Activated CD4-positive, alpha-beta T cell treated with anti-CD3 and anti-CD28 coated beads, Interleukin-2, Interleukin-4, amounts not matched to agents 100 ng/mL and 50 ng/mL, durations not matched to agents 16 hours and 8 hours (primary cell): ENCODE measurements at places on chromosomes 12 and 14.

- DNase-seq = no peak
Measured at GRCh38 chr14:32468955-32469354, 139.9 kb downstream of the AKAP6 start.

DNA sequence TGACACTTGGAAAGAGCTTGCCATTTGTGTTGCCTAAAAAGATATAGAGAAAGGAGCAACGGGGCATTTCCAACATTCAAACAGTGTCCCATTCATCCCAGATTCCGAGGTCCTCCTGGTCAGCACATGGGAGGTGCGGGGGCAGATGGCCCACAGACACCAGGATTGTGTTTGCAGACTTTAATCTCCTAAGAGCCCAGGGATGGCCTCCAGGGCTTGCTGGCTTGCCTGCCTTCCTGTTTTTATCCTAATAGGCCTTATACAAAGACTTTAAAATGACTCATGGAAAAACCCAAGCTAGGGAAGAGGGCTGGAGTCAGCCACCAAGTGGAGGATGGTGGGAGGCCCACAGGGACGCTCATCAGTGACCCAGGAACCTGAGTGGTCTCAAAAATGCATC, 21.5 kb upstream of the FAM181A start:
- DNase-seq = no peak

GRCh38 chr14:96806836-96807235, 9.7 kb downstream of the VRK1 start:
- no peak for DNase-seq

- DNase-seq = peak; percentile 80
Measured at GRCh38 chr14:99518441-99519346, 37.5 kb downstream of the CCNK start.

DNA sequence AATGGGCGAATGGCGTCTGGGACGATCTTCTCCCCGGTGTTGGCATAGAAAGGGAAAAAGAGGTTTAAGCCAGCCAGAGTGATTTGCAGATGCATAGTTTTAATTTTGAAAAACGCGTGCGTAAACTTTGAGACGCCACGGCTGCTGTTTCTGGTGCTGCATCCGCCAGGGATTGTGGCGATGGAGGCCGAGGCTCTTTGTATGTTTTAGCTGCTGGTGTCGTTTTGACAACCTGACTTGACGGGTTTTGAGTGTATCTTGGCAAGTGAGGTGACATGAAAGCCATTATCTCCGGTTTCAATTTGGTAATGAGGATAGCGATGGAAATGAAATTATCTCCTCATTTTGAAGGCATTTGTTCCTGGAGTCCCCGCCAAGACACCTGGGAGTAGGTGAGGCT, 1.6 kb downstream of the PTGDR start:
- no peak for DNase-seq

- no peak for DNase-seq
Measured at GRCh38 chr14:101446387-101446969, 114.8 kb upstream of the DIO3 start.

GRCh38 chr14:39303115-39303514, 69.4 kb downstream of the MIA2 start:
- DNase-seq = no peak

DNA sequence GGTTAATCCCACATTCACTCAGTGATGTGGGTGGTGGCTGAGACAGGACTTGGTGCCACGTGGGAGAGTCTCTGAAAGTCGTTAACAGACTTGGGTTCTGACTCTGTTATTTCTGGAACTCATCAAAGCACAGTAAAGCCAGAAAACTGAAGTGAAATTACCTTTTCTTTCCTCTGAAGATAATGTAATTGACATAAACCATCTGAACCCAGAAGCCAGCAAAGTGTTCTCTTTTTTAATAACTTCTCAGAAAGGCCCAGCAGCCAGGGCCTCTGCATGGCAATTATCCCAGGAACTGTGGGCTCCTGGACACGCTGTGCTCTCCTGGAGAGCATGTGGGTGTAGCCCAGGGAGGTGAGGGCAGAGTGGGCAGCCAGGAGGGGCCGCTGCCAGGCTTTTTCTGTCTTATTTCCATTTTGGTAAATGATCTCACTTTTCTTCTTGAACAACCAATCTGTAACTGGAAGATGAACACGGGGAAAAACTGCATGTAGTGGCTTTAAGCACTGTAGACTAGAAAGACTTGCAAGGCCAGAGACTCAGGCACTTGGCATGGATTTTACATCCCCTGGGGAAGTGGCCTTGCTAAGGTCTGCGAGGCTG, 444.1 kb upstream of the TMEM132C start:
- no peak for DNase-seq

- no peak for DNase-seq
Measured at GRCh38 chr12:12909995-12910420, 18.6 kb downstream of the GPRC5A start.

- no peak for DNase-seq
Measured at GRCh38 chr12:89280833-89281538, 71.3 kb downstream of the DUSP6 start.

- DNase-seq = no peak
Measured at GRCh38 chr14:86243158-86243557, 713.2 kb downstream of the FLRT2 start.

GRCh38 chr12:104671409-104672095, 214.8 kb downstream of the CHST11 start:
- peak; percentile 96 for DNase-seq

GRCh38 chr14:50924843-50925242, 19.4 kb downstream of the PYGL start:
- no peak for DNase-seq

DNA sequence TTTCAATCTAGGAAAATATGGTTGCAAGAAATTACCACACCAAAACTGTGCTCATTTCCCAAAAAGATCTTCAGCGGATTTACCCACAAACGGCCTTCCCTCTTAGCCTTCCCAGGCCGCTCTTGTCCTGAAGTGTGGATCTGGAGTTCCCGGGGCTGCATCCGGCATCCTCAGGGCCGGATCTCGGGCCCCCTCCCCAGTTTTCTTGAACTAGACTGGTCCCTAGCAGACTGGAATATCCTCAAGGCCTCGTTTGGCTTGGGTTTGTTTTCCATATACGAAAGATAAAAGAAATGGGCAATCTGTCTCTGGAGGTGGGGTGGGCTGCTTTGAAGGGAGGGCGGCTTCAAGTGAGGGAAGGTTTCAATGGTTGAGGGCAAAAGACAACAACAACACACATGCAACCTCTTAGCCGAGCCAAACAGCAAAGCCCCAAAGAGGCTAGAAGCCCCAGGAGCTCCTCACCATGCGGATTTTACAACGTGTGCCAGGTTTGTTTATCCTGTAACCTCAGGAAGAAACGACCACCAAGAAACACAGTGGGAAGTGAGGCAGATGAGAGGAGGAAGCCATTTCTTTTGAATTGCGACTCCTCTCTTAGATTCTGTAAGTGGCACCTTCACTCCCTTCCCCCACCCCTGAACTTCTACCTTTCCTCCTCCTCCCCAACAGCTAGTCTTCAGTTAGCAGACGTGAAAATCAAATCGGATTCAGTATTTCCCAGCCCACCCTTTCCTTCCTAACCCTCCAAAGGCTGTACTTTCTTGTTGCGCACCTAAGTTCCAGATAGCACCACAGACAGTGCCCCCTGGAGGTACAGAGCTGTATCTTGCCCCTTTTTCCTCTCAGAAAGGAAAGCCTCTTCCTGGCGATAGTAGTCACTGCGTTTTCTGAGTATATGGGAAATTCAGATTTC, 2.6 kb downstream of the MYF6 start:
- DNase-seq = peak; percentile 2

- DNase-seq = no peak
Measured at GRCh38 chr12:26736563-26737486, 96.2 kb downstream of the ITPR2 start.

DNA sequence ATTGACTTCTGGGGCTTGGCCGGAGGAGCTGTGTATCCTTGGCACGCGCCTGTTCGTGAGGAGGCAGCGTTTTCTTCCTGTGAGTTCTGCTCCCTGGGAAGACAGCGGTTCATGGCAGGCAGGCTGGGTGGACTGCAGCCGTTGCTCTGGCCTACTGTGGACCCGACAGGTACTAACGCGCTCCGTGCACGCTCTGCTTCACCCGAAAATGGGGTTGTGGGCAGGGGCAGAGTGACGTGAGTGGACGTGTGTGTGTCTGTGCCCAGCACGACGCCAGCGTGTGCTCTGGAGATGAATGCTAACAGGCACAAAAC, 179.1 kb downstream of the KIF26A start:
- no peak for DNase-seq

DNA sequence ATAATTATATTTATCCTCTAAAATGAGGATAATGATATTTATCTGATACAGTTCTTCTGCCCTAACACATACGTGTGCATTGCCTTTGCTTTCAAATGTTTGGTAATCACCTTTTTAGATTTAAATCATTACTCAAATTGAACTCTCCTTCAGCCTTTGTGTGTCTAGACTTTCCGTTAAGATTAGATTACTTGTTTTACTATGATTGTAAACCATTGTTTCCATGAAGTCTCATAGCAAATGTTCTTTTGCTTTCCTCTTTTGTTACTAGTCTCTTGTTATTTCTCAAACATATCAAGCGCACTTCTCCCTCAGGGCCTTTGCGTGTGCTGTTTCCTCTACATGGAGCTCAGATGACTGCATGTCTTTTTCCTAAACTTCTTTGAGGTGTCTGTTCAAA, 63.7 kb downstream of the ETV6 start:
- no peak for DNase-seq

DNA sequence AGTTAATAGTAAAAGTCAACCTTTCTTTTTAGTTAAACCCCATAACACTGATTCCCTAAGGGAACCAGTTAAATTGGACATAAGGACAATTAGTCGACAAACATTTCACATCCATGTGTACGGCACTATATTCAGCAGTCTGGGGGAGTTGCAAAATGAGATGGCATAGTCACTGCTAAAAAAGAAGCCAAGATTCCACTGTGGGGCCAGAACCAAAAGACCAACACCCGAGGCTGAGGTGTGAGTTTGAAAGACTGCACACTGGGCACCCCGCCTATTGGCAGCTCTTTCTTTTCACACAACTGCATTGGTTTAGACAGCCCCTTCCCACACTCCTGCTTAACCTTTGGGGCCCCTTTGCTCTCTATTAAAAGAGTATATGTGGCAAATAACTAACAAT, 16.7 kb downstream of the SETD3 start:
- DNase-seq = no peak

- no peak for DNase-seq
Measured at GRCh38 chr12:96054244-96054610, 18.8 kb upstream of the LTA4H start.

- DNase-seq = no peak
Measured at GRCh38 chr12:4045786-4046494, 172.7 kb upstream of the PARP11 start.

GRCh38 chr14:67493092-67493717, 4.7 kb upstream of the TMEM229B start:
- DNase-seq = no peak

DNA sequence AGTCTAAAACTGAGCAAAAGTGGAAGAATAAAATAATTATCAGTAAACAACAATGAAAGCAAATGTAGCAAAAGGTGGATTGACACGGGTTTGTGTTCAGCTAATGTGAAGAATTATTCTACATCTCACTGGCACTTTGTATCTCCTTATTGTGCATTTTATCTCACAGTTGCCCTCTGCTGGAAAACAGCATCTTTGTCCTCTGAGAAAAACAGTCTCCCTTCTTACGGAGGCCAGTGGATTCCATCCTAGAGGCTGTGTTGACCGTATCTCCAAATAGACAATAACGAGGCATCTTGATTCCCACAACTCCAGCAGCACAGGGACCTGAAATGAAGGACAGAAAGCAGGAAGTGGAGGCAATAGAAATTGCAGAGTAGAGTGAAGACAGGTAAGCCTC, 51.3 kb upstream of the PLBD1 start:
- no peak for DNase-seq

DNA sequence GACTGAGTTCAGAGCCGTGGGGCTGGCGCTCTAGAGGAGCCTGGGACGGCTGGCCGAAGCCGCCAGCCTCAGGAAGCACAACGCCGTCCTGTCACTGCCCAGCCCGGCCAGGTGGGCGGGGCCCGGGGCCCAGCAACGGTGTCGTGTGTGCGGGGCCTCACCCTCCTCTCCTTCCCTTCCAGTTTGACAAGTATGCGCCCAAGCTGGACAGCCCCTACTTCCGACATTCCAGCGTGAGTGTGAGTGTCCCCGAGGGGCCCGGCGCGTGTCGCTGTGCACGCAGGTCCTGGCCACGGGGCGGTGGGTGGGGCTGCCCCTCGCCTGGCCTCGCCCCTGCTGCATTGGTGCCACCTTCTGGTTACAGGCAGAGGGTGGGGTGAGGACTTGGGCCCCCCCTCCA, 38.3 kb downstream of the LRCOL1 start:
- DNase-seq = no peak

DNA sequence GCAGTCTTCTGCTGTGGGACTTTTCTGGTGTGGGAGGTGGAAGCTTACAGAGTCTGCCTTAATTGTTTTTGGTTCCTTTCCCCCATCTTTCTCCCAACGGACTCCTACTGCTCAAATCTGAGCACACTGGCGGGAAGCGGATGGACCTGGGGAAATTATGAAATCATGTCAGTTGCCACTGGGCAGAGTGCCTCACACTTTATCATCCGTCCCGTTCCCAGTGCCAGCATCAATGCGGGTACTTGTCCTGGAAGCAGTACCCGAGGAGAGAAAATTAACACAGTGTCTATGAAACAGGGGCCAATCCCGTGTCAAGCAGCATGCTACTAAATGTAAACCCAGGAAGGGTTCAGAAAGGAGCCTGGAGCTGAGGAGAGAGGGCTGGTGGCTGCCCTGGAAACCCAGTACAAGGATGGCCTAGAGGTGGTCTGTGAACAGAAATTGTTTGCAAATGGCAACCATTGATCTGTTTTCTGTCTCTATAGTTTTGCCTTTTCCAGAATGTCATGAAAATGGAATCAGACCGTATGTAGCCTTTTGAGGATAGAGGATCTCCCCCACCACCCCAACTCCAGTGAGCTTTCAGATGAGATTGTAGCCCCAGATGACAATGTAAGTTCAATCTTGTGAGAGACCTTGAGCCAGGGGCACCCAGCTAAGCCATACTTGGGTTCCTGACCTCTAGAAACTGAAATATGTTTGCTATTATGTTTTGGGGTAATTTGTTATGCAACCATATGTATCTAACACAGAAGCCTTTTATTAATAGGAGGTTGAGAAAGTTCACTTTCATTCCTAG, 908 bp upstream of the CDKL1 start:
- DNase-seq = no peak

DNA sequence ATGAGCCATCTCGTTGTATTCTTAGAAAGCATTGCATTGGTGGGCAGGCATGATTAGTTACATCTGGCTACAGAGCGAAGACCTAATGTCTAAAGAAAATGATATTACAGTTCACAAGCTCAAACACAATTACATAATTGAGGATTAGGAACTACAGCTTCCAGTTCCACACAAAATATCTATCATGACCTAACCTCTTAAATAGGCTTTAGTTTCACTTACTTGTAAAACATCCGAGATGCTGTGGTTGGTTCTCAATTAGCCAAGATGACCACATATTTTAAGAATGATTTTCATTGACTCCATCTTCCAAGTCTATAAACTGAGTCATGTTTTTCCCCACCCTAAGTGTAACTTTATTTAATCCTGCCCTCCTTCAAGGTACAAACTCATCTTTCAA, 69.5 kb downstream of the LRIG3 start:
- DNase-seq = no peak

DNA sequence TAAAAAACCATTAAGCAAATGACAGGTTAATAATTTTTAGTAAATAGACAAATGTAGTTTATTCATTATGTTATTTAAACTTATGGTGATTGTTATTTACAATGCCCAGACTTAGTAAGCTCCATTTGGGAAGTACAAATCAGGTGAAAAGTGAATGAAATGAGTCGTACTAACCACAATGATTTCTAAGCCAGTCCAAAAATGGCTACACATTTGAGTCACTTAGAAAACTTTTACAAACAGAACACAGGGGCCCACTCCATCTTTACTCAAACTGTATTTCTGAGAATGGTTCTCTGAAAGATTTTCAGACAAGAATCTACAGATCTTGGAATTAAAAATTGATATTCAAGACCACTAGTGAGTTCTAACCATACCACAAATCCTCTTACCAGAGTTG, 653.3 kb upstream of the MIS18BP1 start:
- DNase-seq = peak; percentile 2
